ENCODE measurements at places on chromosomes 12 and 14.

GRCh38 chr12:52125476-52125900 lies 46.0 kb downstream of the SMIM41 start:
- DNase-seq = no peak

- DNase-seq = no peak
Measured at GRCh38 chr14:101505236-101505970, 55.9 kb upstream of the DIO3 start.

- peak; percentile 27 for DNase-seq
Measured at GRCh38 chr12:64609536-64610078, 688 bp upstream of the RASSF3 start.

DNA sequence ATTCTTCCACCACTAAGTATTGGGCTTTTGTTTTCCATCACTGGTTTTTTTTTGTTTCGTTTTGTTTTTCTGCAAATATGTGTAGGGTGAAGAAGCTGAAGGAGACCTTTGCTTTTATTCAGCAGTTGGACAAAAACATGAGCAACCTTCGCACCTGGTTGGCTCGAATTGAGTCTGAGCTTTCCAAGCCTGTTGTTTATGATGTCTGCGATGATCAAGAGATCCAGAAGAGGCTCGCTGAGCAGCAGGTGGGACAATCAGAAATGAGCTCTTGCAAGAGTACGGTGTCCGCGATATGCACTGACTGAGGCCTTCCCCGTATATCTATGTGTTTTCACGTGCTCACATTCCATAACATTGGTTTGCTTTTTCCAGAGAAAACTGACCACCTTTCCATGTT lies 91.5 kb downstream of the ESR2 start:
- no peak for DNase-seq

GRCh38 chr14:56243110-56243509 lies 124.9 kb downstream of the PELI2 start:
- no peak for DNase-seq

DNA sequence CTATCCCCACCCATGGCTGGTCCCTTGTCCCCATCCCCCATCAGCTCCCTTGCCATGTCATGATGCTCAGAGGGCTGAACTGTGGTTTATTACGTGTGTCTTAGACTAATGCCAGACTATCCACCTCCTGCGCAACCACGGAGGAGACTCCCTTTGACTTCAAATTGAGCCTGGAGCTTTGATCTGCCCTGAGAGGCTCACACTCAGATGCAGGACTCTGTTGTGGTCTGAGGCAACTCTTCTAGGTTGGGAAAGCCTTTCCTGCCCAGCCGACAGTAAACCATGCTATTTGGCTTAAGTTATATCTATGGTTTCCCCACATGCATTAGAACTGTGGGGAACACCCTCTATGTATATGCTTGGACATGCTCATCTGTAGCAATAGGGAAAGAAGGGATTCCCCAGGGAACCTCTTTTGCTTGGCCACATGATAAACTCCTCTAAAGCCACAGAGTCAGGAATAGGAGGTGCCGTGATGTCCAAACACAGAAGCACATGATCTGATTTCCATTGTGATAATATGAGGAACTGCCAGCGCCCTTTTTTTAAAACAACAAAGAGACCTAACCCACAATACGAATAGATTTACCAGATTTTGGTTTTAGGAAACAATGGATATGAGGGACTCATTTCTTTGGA lies 11.1 kb upstream of the LGALS3 start:
- DNase-seq = peak; percentile 87

DNA sequence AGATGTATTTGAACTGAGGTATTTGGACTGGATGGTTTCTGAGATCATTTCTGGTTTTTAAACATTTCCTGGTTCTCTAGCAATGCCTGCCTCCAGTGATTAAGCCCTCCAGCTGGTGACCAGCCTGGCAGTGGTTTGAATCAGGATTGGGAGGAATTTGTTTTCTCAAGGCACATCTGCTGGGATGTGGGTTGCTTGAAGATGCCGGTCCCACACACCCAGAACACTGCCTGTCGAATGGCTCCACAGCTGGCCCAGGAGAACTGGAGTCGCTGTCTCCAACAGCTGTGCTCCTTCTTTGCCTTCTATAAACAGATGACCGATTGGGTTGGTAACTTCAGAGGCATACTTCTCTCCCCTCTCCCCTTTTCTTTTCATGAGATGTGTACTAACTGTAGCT lies 258.0 kb upstream of the DDHD1 start:
- peak; percentile 66 for DNase-seq

GRCh38 chr14:92770484-92770883 lies 22.1 kb upstream of the LGMN start:
- DNase-seq = no peak

- DNase-seq = no peak
Measured at GRCh38 chr12:95205016-95205624, 12.1 kb downstream of the FGD6 start.

DNA sequence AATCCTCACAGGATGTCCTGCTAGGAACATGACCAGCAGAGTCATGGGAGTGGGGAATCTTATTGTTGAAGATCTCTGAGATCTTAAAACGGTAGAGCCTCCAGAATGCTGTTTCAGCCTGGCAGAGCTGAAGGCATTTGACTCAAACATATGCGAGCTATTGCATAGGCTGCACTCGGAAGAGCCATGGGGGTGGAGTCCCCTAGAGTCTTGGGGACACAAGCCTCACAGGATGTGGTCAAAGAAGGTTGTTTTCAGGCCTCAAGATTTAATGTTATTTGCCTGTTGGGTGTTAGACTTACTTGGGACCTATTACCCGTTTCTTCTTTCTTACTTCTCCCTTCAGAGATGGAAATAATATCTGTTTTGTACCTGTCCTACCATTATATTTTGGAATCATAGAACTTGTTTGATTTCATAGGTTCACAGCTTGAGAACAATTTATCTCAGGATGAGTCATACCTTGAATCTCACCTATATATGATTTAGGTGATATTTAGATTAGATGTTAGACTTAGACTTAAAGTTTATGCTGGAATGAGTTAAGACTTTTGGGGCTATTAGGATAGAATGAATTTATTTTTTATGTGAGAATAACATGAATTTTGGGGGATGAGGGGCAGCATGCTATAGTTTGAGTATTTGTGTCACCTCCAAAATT lies 172.2 kb upstream of the ATP2B1 start:
- DNase-seq = no peak

DNA sequence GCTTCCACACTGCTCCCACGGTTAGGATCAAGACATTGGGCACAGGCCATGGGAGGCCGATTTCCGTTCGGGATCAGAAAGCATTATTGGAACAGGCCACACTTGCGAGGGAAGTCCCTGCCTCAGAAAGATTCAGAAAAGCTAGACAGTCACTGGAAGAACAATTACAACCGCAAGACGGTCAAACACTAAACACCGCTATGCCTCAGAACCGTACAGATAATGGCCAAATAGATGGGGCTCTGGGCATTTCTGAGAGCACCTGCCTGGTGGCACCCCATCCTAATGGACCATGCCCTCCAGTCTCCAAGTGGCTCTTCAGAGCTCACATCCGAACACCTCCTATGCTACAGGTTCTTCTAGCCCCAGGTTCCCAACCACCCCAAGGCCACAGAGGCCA lies 42.0 kb downstream of the SSH1 start:
- DNase-seq = no peak

DNA sequence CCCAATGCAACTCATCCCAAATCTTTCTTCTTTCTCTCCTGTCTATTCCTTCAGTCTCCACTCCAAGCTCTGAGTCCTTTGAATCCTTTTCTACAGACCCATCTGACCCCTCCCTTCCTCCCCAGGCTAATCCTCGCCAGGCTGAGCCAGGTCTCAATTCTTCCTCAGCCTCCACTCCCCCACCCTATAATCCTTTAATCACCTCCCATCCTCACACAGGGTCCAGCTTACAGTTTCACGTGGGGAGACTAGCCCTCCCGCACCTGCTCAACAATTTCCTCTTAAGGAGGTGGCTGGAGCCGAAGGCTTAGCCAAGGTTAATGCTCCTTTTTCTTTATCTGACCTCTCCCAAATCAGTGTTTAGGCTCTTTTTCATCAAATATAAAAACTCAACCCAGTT lies 63.8 kb downstream of the MOK start:
- DNase-seq = no peak

Measured in fibroblast of the aortic adventitia (primary cell).